NCI-H1048 (cell line): ENCODE measurements at places on chromosomes 12 and 14.

DNA sequence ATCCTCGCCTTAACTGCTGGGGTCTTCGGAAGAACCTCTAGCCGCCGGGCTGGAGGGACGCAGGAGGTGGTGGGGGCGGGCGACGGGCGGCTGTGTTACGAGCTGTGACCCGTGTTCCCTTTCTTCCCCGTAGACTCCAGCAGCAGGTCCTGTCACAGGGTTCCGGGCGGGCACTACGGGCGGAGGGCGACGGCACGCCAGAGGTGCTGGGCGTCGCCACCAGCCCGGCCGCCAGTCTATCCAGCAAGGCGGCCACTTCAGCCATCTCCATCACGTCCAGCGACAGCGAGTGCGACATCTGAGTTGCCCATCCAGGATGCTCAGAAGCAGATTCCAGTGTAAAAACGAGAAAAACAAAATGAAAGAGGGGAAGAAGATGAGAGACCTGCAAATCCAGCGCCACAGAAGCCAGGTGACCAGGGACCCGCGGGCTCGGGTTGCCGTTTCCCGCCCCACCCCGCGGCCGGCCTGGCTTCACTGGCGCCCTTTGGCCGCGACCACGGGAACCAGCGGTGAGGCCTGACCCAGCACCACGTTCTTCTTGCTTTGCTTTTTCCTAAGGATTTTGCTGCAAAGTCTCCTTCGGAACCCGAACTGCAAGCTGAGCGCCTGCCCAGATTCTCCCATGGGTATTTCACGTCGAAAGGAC is 2.1 kb downstream of the SIX6 start:
- DNase-seq = no peak

DNA sequence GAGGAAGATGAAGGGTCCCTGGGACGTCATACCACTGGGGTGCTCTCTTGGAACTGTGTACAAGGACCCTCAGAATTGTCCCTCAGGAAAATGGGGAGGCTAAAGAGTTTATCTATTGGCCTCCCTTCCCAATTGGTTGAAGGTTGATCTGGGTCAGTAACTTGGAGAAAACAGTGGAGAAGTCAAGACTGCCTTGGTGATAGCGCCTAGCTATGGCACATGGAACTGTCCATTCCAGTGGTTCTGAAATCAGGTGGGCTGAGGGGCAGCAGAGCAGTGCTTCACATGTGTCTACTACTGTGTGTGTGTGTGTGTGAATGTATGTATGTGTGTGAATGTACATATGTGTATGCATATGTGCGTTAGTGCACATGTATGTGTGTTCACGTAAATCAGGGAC is 316.1 kb downstream of the AACS start:
- no peak for DNase-seq

GRCh38 chr14:104512061-104512460 is 67.5 kb upstream of the C14orf180 start:
- no peak for DNase-seq

GRCh38 chr14:95294834-95295599 is 24.7 kb downstream of the CLMN start:
- no peak for DNase-seq

GRCh38 chr14:34018564-34019244 is 67.8 kb upstream of the EGLN3 start:
- no peak for DNase-seq

DNA sequence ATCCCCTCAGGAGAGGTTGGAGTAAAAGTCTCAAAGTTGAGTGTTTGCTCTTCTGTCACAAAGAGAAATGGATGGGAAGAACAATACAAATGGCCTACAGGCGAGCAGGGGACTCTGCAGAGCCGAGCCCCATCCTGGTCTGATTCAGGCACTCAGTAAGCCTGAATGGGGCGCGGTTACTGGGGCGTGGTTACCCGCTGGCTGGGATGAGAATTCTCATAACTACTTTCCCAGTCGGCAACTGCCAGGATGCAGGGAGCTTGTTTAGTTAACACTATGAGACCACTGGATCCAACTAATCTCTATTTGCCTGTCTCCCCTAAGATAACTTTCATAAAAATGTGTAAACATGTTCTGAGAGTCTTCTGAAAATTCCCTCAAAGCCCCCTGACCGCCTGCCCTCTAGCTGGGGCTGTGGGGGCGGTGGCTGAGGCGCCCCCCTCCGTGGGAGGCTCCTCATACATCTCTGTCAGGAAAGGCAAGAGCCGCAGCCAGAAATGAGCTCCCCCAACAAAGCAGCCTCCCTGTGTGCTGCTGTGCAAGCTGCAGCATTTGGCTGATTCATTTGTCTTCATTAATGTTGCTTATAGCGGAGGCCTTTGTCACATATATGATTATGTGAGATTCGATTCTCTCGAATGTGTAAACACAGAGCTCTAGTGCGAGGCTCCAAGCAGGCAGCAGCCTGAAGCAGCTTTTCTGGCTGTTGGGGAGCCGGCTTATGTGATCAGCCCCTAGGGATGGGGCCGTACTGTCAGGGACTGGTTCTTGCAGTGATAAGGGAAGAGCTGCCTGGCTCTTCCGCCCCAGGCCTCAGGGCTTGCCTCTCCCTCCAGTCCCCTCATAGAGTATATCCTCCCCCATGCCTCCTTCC is 126.1 kb upstream of the ARHGAP5 start:
- no peak for DNase-seq

DNA sequence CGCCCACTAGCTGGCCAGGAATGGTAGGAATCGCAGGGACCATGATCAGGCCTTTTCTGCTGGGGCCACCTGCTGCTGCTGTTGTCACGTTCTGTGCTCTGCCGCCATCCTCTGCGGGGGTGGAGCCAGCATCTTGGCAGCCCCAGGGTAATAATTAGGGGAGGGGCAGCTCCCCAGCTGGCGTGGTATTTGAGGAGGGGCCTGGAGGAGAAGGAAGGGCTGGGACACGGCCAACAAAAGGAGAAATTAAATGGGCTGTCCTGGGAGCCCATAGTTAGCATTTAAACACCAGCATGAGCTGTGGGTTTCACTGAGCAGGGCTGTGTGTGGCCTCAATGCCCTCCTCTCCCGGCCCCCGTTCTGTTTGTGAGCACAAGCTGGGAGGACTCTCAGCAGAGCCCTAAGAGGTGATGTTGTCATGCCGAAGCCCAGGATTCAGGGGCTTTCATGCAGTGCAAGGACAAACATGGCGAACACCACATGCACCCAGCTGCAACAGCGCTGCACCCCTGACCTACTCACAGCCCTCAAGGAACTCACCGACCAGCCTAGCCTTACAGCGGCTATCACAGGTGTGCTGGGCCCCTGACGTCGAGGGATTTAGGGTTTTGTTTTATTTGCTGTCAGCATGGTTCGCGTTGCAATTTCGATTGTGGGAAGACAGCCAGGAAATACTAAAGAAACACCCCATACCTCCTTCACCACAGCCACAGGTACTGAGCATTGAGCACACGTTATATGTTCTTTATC is 324.3 kb downstream of the CACNA1C start:
- DNase-seq = no peak

GRCh38 chr14:36479344-36479743 is 40.7 kb downstream of the NKX2-1 start:
- no peak for DNase-seq

DNA sequence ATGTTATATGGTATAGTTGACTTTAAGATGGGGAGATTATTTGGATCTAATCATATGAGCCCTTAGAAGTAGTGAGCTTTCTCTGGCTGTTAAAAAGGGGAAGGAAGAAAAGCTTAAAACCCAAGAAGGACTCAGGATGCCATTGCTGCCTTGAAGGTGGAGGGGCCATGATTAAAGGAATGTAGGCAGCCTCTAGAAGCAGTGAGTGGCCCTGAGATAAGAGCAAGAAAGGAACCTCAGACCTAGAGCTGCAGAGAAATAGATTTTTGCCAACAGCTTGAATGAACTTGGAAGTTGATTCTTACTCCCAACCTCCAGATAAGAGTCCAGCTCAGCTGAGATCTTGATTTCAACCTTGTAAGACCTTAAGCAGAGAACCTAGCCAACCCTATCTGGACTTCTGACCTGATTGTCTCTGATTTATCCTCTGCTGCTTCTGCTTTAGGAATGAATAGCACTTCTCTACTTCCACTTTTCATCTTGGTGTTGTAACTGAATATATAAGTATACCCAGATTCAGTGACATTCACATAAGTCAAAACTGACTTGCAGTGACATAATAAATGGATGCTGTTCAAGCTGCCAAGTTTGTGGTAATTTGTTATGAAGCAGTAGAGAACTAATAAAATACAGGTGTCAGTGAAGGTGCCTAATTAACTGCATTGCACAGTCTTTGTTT is 33.5 kb downstream of the RAD51B start:
- DNase-seq = no peak

GRCh38 chr14:99690636-99691035 is 6.5 kb downstream of the CYP46A1 start:
- DNase-seq = no peak

- DNase-seq = no peak
Measured at GRCh38 chr12:109052097-109052413, 321 bp upstream of the USP30 start.

DNA sequence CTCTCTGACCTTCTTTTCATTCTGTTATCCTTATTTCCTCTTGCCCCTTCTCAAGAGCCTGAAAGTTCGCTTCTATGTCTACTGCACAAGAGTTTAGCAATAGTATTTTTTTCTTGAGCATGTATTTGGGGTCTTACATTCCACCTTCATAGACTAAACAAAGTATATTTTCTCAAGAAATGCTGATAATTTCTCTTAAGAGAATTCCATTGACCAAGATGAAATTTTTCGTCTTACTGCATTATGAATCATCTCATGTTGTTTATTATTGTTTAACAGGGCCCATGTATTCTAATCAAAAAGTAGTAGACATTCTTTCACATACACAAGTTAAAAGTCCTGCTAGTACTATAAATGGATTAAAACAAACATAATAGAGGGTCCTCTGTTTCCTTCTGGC is 219.3 kb downstream of the C12orf50 start:
- DNase-seq = no peak

DNA sequence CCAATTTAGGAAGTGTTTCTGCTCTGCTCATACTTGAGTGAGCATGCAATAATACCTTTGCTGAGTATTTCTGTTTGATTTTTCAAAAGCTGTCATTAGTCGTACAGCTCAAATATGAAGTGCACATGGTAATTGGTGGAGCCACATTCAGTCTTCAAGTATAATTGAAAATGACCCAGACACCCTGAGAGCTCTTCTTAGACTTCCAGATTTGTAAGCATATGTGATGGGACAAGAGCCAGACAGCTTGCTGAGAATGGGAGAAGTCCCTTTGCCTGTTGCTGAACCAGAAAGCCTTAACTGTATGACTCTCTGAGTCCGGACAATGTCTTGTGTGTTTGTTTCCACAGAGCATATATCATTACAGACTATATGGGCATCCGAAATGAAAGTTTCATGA is 307.3 kb downstream of the TMEM117 start:
- no peak for DNase-seq

DNA sequence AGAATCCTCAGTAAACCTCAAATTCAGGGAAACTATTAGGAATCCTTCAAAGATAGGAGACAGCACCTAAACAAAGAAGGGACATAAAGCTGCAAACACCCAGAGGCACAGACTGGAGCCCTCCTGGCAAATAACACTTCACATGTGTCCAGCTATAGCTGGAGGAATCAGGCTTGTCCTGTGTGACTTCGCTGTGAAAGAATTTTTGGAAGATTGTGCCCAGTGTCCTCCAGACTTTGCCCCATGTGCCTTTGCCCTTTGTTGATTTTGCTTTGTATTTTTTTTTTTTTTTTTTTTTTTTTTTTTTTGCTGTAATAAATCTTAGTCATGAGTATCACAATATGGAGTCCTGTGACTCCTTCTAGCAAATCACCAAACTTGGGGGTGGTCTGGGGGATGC is 136.8 kb downstream of the KCNH5 start:
- no peak for DNase-seq

- no peak for DNase-seq
Measured at GRCh38 chr14:20485900-20486299, 16.7 kb downstream of the PNP start.

DNA sequence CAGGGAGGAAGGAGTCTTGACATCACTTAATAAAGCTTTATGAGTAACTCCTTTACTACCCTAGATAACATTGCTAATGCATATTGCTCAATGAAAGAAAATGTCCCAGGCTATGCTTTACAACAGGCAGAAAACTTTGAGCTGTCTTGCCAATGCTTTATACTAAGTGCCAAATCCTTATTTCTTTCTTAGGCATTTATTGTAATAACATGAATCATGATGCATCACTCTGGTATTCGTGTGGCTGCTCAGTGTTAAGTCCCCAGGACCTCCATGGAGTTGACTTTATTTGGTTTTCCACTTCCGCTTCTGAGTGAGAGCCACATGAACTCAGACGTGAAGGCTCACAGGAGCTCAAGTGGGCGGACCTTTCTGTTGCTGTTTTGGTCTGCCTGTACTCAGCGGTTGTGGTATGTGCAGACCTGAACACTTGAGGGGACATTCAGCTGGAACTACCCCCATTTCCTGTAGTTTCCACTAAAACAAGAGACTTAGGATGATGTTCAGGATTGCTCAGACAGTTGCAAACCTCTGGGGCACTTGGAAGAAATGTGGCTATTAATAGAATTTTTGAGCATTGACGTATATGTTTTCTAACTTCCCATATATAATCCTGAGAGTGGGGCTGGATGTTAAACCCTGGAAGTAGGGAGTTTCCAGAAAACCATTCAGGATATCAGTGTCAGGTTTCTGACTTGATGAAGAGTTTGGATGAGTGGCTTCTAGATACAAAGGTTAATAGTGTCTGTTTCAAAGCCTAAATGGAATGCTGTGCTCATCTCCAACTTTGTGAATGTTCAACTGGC is 258.6 kb downstream of the MSRB3 start:
- no peak for DNase-seq

- no peak for DNase-seq
Measured at GRCh38 chr14:58465421-58465820, 37.9 kb downstream of the KIAA0586 start.

DNA sequence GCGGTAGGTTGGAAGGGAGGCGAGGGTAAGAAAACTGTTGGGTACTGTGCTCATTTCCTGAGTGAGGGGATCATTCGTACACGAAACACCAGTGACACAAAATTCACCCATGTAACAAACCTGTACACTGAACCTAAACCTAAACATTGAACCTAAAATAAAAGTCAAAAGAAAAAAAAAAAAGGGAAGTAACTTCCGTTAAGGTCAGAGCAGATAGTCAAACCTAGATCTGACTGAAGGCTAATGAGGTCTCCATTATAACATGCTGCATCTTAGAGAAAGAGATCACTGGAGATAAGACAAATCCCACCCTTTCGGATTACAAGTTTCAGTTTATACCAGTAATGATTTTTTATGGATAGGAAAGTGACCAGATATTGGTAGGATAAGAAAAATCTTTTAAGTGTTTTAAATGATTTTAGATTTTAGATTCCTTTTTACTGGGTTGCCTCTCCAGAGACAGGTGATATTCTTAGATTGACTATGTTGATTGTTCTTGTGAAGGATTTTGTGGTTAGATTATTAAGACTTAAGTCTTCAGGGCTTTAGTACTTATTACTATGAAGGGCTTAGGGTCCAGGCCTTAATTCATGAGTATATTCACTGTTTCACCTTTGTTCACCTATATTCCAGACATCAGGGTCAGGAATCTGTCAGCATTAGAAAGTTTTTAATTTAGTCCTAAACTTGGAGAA is 11.2 kb upstream of the NCKAP1L start:
- DNase-seq = no peak

GRCh38 chr14:63510538-63510937 is 32.6 kb downstream of the PPP2R5E start:
- no peak for DNase-seq
